Sciatic nerve (tissue), 2 donors: ENCODE measurements at places on chromosomes 7 and 10. TPM values are rescaled to one million over a fixed set of nuclear protein-coding genes. Genes with fewer than 3 reads are reported as not detected.

CHRM2 gene
- not detected for total RNA-seq

COL26A1 gene
- total RNA-seq, result 0.09 TPM

IRF5 gene
- 8.7 TPM for total RNA-seq

UCMA gene
- total RNA-seq, result not detected

VAX1 gene
- total RNA-seq, result not detected

WIPF3 gene
- total RNA-seq, result 5.3 TPM

NME8 gene
- total RNA-seq, result 1.2 TPM

LRRN3 gene
- 0.31 TPM for total RNA-seq

PLEKHS1 gene
- 0.22 TPM for total RNA-seq

GRCh38 chr10:52864201-52865106 lies 91.9 kb upstream of the MBL2 start:
- DNase-seq, result peak; percentile 72

- no peak for DNase-seq
These were observed 29.5 kb downstream of the CDK13 start for GRCh38 chr7:39979406-39980073.

- DNase-seq, result no peak
These were observed 716.5 kb downstream of the INHBA start for GRCh38 chr7:40986351-40986873.

GRCh38 chr7:9822458-9823290 lies 1151.0 kb upstream of the PHF14 start:
- DNase-seq, result no peak

GRCh38 chr10:92844746-92845145 lies 3.6 kb upstream of the EXOC6 start:
- DNase-seq, result no peak

DNA sequence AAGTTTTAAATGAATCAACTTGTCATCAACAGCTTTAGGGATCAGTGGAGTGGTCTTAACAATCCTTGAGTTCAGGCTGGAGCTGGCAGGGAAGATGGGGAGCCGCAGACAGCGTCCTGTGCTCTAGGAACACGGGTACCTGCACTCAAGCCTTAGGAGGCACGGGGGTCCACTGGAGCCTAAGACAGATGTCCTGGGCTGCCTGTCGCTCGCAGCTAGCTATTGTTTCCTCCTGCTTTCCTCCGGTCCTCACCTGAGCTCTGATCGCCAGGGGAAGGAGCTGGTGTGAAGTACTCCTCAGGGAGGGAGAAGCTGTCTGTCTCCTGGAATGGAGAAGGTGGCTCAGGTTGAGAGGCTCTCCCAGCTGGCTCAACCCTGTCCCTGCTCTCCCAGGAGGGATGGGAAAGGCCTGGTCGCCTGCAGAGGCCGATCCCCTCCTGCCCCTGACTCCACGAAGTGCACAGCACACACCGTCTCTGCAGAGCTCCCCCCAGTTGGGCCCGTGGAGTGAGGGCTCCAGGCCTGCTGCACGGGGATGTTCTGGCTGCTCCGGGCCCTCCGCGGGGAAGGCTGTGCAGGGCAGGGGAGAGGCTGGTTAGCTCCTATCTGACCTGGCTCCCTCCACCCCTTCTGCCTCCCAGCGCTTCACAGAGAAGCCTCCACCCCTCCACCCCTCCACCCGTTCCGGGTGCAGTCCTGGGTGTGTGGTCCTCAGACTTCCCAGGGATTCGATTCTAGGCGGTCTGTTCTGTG lies 14.5 kb upstream of the PYROXD2 start:
- no peak for DNase-seq

GRCh38 chr10:58897236-58897635 lies 279.2 kb upstream of the PHYHIPL start:
- DNase-seq, result no peak

DNA sequence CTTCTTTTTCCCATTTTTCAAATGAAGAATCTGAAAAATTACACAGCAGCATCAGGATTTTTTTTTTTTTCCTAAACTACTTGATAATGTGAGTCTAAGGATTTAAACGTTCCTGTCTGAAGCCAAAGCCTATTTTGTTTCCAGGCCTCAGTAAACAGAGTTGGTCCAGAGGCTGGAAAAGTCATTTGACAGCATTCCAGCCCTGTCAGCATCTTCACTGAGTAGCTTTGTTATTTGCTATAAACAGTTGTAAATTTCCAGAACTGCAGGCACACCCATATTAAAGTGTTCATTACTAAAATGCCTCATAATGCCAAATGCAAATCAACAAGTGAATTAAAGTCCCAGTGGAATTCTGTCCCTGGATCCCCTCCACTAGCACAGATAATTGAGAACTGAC lies 35.5 kb upstream of the KMT2E start:
- DNase-seq, result no peak

GRCh38 chr7:35658606-35659201 lies 36.2 kb downstream of the HERPUD2 start:
- no peak for DNase-seq

GRCh38 chr10:21144047-21144446 lies 246.9 kb upstream of the NEBL start:
- no peak for DNase-seq

- no peak for DNase-seq
These were observed 57.3 kb upstream of the FGFR2 start for GRCh38 chr10:121655254-121656144.

- no peak for DNase-seq
These were observed 210.5 kb downstream of the CHCHD3 start for GRCh38 chr7:132871419-132871818.

- peak; percentile 78 for DNase-seq
These were observed at the start of gene KLF6 for GRCh38 chr10:3784510-3785250. TSS of gene KLF6 (minus strand) at chr10:3785209. CDS start at chr10:3785014, 195 bp downstream.

GRCh38 chr7:28621369-28621841 lies 209.1 kb downstream of the CREB5 start:
- DNase-seq, result no peak

DNA sequence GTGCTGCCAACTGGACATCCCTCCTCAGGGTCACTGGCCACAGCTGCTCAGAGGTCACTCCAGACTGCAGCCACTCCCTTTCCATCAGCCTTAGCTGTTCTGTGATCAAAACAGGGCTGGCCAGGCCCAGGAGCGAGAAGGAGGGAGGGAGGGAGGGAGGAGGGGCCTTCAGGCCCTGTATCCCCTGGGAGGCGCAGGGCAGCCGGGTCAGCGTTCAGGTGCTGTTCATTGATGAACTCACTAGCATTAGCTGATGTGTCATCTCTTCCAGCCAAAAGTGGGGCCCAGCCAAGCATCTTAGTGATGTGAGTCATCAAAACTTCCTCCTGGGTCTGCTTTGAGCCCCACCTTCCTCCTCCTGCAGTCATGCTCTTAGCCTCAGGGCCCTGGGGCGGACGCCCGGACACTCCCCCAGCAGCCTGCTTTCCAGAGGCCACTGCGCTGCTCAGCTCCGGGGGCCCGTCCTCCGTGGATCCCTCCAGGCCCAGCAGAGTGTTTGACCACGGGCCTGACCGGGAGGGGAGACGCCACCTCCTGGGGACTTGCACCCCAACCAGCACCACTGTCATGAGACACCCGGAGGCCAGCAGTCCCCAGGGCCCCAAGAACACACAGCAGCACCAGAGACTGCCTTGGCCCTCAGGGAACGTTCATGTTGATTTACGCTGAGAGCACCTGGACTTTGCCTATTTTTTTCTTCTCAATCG lies 149.2 kb downstream of the PRKAG2 start:
- DNase-seq, result peak; percentile 87

- DNase-seq, result no peak
These were observed 621.8 kb upstream of the FZD8 start for GRCh38 chr10:36263871-36264270.

GRCh38 chr7:103124429-103124979 lies 24.4 kb downstream of the NAPEPLD start:
- DNase-seq, result no peak

GRCh38 chr7:127819975-127820731 lies 168.2 kb downstream of the SND1 start:
- no peak for DNase-seq

- no peak for DNase-seq
These were observed 92.4 kb downstream of the TPST1 start for GRCh38 chr7:66297579-66297978.

- DNase-seq, result peak; percentile 38
These were observed 4.9 kb upstream of the ZMIZ1 start for GRCh38 chr10:79063661-79064492.

DNA sequence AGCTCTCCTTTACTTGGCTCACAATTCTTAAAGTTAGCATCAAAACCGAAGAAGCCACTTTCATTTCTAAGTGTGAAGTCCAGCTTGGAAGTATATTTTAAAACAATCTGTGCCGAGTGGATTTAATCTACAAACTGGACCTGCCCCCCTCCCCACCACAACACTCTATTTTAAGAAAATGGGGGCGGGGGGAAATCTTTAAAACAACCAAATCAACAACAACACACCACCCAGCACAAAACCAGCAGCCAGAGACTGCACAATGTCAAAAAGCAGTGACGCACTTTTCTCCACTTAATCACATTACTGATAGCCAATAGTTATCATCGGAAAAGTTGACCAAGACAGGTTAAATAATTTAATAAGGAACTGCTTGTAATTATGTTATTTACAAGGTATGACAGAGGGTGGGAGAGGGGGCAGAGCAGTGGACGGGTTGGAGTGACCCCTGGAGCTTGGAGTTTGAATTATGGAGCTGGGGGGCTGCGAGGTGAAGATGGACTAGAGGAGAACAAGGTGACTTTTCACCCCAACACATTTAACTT lies 2.8 kb downstream of the EBF3 start:
- DNase-seq, result peak; percentile 32

DNA sequence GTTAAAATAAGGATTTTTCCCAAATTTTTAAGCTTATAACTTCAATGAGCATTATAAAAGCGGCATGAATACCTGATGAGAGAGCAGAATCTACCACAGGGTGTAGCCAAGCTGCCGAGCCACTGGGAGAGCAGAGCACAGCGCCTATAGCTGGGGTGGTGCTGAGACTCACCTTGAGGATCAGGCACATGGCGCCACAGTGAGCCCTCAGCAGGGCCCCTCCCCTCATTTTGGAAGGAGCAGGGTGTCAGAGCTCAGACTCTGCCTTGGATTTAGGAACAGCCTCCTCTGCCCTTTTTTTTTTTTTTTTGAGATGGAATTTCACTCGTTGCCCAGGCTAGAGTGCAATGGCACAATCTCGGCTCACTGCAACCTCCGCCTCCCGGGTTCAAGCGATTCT lies 118.6 kb downstream of the SRPK2 start:
- no peak for DNase-seq

DNA sequence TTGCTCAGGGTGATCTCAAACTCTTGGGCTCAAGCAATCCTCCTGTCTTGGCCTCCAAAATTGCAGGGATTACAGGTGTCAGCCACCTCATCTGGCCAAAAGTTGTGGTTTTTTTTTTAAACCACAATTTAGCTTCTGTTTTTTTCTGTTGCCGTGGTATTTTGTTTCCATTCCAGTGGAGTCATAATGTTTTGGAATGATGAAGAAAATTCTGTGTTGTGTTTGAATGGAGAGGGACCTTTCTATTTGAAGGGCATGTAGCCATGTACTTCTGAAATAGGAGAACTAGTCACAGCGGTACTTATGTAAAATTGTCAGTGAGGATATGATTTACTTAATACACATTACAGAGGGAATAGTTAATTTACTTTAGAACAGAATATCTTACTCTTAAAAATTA lies 201.3 kb downstream of the ARL4A start:
- DNase-seq, result no peak

GRCh38 chr7:68892236-68892635 lies 706.0 kb upstream of the AUTS2 start:
- DNase-seq, result no peak

GRCh38 chr10:31153692-31154091 lies 122.0 kb upstream of the ZNF438 start:
- no peak for DNase-seq
